ENCODE measurements at places on chromosomes 5 and 9.

- DNase-seq = no peak
Measured at GRCh38 chr9:137407590-137408300, 15.2 kb downstream of the EXD3 start.

GRCh38 chr9:137138722-137139467, at the start of gene GRIN1:
Gene GRIN1, plus strand, starts transcription at chr9:137139154. Its CDS starts 333 bp downstream, at chr9:137139487.
- no peak for DNase-seq

- no peak for DNase-seq
Measured at GRCh38 chr5:84131372-84131771, 253.3 kb downstream of the EDIL3 start.

DNA sequence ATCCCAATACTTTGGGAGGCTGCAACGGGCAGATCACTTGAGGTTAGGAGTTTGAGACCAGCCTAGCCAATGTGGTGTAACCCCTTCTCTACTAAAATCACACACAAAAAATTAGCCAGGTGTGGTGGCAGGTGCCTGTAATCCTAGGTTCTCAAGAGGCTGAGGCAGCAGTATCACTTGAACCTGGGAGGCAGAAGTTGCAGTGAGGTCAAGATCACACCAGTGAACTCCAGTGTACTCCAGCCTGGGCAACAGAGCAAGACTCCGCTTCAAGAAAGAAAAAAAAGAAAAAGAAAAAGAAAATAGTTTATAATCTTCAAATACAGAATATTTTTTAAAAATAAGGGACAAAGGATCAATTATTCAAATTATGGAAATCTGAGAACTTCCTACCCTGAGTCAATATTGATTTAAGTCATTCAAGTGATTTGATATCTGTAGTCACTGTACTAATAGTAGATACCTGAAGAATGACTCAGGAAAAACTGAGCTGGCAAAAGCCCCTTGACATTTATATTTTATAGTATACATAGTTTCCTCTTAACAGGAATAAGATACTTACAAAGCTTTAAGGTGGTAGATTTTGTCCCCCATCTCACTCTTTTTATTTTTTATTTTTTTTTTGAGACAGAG, 61.8 kb downstream of the PTBP3 start:
- no peak for DNase-seq

DNA sequence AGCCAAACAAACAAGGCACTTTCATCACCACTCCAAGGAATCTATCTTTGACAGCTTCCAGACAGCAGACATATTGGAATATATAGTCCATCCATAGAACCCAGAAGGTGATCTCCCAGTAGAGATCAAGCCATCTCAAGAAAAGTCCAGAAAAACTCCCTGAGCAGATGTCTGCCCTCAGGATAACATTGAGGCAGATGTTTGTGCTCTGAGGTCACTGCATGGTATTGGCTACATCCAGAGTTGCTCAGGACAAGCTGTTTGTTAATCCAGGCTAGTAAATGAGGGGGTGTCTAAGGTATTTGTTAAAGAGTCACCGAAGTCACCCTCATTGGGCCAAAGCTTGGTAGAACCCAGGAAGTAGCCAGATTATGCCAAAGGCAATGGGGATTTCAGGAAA, 556.3 kb upstream of the KLF4 start:
- no peak for DNase-seq
